Stimulated activated CD4-positive, alpha-beta T cell treated with anti-CD3 and anti-CD28 coated beads, Interleukin-15, amount 100 ng/mL, for 1 hour (primary cell): ENCODE measurements at places on chromosomes 4 and X.

DNA sequence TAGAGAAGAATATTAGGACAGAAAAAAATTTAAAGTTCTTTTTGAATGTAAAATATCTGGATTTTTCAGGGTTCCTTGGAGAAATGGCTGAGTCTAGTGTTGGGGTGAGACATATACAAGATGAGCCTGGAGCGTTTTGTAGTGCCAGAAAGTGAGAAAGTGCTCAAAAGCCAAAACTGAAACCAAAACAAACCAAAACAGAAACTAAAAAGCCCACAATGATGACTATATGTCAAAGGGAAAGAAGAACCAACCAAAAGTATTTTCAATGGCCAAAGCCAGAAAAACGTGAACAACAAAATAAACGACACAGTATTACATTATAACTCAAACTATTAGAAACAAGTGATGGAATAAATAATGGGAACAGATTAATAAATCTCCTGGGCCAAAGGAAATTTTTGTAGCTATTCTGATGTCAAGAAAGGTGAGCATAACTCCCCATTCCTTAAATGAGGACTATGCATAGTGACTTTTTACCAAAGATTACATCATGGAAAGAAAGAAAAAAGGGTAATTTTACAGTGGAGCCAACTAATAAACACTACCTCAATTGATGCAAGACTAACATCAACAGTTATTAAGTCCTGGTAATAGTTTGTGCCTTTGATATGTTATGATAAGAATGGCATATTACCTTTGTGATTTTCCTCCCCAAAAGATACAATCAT is 1137.6 kb downstream of the C4orf33 start:
- no peak for DNase-seq

GRCh38 chrX:35340465-35340864 is 397.9 kb downstream of the FAM47B start:
- no peak for DNase-seq

DNA sequence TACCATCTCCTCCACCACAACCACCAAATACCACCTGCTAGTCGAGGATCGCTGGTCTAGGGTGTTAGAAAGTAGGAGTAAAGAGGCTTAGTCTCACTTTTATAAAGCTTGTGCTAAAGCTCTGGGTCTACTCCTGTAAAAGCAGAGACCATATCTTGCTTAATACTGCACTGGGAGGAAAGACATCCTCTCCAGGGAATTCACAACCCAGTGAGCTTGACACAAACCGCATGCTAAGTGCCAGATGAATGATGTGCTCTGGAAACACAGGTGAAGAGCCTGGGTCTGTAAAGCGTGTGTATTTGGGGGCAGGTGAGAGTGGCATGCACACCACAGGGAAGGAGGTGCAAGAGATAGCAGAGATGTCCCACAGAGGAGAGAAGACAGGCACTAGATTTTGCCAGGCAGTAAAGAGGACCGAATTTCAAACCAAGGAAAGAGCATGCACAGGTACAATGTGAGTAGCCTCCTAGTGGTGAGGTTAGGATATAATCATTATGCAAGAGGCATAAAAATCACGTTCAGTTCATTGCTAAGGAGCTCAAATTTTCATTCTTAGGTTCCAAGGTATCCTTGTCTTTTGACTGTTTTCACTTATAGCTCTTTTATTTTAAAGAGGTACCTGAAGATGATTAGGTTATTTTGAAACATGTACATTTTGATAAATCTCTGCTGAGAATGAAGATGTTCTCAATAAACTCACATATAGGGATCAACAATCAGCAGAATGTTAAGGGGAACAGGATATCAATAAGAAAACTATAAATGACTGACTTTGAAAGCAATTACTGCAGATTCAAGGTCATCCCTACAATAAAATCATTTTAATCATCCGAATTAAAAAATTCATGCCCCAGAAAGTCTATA is 20.7 kb downstream of the TAPT1 start:
- DNase-seq, result no peak

- DNase-seq, result no peak
Measured at GRCh38 chr4:138241281-138242075, 671 bp downstream of the SLC7A11 start.

DNA sequence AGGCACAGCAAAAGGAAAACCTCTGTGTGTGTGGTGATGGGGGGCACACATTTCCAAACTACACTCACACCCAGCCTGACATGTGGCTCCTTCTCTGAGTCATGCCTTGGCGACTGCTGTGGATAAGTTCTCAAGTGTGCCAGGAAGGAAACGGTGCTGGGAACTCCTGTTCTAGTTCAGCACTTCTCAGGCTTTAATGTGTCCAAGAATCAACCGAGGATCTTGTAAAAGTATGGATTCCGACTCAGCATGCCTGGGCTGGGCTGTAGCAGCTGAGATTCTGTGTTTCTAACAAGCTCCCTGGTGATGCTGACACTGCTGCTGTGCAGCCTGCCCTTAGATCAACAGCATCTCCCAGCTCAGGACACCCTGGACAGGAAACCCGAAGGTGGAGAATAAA is 20.2 kb downstream of the CLNK start:
- DNase-seq, result no peak

GRCh38 chr4:7623468-7623867 is 188.7 kb upstream of the PSAPL1 start:
- DNase-seq, result no peak

DNA sequence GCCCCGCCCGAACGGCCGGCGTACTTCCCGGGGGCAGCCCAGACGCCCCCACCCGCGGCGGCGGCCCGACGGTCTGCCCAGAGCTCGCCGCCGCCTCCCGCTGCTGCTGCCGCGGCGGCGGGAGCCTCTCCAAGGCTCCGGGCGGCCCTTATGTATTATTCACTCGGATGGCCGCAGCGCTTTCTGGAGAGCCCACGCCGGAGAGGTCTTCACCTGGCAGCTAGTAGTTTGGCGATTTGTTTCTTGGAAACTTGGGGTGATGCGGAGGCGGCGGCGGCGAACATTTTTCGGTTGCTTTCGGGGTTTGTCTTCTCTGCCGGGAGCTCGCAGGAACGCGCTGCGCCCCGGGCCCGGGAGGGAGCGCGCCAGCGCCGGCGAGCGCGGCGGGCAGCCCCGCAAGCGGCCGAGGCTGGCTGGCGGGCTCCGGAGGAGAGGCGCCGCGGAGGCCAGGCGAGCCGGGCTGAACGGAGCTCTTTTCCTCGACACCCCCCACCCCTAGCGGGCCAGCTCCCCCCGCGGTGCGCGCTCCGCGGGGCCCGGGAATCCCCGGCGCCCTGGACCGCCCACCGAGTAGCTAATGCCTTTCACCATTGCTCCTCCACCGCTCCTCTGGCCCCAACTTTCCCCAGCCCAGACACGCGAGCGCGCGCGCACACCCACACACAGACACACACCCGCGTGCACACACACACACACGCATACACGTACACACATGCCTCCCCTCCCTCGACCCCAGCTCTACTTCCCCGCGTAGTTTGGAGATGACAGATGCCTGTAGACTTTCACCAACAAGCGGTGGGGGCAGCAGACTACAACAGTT is 113.5 kb downstream of the DHX15 start:
- peak; percentile 18 for DNase-seq

DNA sequence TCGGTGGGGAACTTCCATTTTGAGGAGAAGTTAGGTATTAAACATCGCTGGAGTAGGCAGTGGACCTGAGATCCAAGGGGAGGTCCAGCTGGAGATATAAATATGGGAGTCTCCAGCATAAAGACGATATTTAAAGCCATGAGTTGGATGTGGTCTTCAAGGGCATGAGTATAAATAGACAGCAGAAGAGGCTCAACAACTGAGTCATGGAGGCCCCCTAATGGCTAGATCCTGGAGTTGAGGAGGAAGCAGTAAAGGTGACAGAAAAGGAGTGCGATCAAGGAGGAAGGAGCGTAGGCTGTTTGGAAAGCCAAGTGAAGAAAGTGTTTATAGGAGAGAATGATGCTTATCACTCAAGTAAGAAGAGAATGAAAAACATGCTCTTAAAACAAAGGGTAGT is 18.1 kb upstream of the APBB2 start:
- DNase-seq, result no peak

GRCh38 chr4:182700362-182701160 is 216.6 kb downstream of the DCTD start:
- DNase-seq, result no peak

- DNase-seq, result peak; percentile 21
Measured at GRCh38 chrX:112840382-112841113, at the start of gene AMOT. Gene AMOT (minus strand): TSS chrX:112840831. CDS start chrX:112823126, 17,705 bp downstream.

DNA sequence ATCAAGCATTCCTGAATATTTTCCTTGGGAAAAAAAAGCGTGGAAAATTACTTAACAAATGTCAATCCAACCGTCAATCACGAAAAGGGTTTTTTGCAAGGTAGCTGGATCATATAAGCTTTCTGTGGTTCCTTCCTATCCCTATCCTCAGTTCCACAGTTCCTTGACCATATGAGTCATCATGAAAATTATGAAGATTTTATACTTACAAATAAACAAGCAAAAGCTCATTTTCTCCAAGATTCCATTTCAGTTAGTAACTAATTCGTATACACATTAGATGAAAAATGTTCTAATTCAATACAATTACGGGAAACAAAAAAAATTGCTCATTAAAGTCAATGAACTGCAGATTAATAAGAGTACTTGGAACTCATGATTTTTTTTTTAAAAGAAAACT is 228.8 kb downstream of the NSUN7 start:
- DNase-seq, result no peak

- no peak for DNase-seq
Measured at GRCh38 chr4:180341926-180342325, 1901.3 kb upstream of the TENM3 start.

DNA sequence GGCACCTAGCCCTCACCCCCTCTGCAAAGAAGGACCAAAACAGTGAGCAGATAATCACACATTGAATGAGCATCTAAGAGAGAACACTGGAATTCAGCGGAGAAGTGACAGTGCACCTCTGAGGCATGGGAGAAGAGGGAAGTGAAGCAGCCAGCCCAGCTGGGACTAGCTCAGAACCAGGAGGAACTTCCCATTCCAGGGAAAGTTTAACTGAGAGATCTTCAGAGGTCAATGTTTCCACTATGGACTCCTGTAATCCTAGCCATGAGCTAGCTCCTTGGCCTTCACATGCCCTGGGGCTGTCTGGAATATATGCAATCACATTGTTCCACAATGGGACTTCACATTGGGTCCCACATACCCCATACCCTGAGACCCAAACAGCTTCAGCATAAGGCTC is 24.4 kb downstream of the TLR6 start:
- no peak for DNase-seq

- DNase-seq, result no peak
Measured at GRCh38 chr4:40334591-40335524, at the start of gene CHRNA9. Gene CHRNA9 (plus strand): TSS chr4:40335333. CDS start chr4:40335468, 135 bp downstream.

DNA sequence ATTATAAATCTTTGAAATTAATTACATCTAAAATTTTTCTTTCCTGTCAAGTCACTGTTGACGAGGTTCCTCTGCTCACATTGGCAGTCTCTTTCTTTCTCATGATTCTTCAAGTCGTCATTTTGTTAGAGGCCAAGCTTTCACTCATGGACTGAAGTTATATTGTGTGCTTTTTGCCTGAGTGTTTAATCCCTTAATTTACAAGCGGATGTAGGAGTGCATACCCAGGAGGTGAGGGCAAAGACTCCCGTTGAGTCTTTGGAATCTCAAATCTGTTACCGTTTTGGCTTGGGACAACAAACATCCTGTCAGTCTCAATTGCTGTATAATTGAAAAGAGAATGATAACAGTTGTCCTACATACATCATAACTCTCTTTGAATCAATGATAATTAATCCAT is 345.0 kb downstream of the TRIML1 start:
- no peak for DNase-seq

- DNase-seq, result no peak
Measured at GRCh38 chr4:40419231-40419912, 84.2 kb downstream of the CHRNA9 start.

DNA sequence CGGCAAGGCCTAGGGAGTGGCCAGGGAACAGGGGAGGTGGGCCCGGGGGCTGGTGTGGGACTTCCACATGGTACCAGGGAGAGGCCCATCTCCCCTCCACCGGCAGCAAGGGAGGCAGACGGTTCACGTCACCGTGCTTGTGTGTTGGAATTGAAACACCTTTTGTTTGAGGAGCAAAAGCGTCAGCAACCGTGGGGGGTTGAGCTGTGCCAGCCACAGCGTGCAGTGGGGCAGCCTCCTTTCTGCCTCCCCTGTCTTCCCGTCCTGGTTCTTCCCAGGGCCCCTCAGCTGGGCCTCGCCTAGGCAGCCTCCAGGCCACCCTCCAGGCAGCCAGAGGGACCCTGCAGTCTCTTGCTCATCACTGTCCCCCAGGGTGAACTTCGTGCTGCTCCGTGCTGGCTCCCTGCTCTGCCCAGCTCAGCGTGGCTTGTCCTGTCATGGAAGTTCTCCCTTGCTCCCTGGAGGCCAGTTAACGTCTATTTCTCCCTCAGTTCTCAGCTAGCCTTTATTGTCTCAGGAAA is 32.1 kb upstream of the HGFAC start:
- DNase-seq, result no peak

GRCh38 chrX:23046443-23046842 is 46.7 kb downstream of the DDX53 start:
- DNase-seq, result no peak

DNA sequence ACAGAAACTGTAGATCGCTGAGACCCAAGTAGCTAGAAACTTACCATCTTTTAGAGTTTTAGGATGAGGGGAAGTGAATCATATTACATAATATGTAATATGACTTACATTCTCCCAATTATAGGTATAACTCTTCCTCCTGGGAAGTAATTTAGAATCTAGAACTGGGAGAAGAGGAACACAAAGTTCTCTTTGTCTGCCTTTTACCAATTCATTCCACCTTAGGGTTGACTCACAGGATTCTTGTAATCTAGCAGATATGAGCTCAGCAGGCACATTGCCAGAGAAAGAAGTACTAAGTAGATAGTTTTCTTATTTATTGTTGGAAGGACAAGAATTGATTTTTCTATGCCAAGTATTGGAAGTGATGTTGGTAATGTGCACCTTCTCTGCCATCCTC is 58.0 kb upstream of the CCSER1 start:
- no peak for DNase-seq

DNA sequence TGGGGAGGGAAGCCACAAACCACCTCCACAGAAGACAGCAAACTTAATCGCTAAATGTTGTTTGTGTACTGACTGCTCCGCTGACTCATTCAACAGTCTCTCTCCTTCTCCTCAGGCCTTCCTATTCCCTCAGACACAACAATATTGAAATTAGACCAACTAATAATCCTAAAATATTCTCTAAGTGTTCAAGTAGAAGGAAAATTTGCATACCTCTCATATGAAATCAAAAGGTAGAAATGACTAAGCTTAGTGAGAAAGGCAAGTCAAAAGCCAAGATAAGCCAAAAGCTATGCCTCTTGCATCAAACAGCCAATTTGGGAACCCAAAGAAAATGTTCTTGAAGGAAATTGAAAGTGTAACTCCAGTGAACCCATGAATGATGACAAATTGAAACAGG is 75.7 kb upstream of the ARHGAP24 start:
- no peak for DNase-seq

GRCh38 chr4:25484243-25484721 is 107.2 kb downstream of the ANAPC4 start:
- DNase-seq, result no peak

DNA sequence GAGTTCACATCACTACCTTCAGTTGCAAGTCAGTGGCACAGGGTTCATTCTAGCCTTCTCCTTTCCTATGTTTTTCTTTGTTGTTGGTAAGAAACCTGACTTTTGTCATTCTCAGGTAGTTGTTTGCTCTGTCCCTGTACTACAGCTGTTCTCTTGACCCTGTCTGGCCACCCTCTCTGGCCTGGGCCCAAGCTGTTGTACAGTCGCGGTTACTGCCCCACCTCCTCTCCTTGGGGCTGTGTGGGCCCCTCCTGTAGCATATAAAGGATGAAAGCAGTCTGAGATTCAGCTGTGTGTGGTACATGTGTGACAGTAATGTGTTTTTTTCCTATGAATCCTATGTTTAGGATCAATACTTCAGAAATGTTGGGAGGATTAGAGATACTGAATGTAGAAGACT is 12.5 kb downstream of the MOB1B start:
- no peak for DNase-seq

GRCh38 chr4:146165221-146165620 is 10.3 kb upstream of the LSM6 start:
- no peak for DNase-seq
